ENCODE measurements at places on chromosomes 16 and 17.

DNA sequence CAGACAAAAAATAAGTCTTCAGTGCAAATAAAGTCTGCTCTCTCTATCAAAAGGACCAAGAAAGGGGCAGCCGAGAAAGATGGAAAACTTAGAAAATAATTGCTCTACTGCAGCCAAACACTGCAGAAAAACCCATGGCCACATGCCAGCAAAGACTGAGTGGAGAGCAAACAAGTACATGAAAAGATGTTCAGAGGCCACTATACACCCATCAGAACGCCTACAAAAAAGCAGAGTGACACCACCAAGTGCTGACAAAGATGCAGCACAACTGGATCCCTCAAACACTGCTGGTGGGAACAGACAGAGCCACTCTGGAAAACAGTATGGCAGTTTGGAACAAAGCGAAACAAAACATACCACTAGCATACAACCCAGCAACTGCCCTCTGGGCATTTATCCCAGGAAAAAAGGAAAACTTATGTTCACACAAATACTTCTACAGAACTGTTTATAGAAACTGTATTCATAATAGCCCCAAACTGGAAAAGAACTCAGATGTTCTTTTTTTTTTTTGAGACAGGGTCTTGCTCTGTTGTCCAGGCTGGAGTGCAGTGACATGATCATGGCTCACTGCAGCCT lies 36.7 kb downstream of the KIAA0753 start:
- peak; percentile 3 for DNase-seq

- DNase-seq, result peak; percentile 61
Measured at GRCh38 chr17:6787081-6787693, 11.2 kb downstream of the FBXO39 start.

GRCh38 chr16:54585998-54586340 lies 299.4 kb upstream of the IRX3 start:
- no peak for DNase-seq

GRCh38 chr17:62714016-62714777 lies 86.7 kb downstream of the MRC2 start:
- no peak for DNase-seq

- no peak for DNase-seq
Measured at GRCh38 chr16:12508054-12508453, 295.6 kb downstream of the CPPED1 start.

Measured in NCI-H1417 (cell line).